Upper lobe of right lung (tissue), 1 donor: ENCODE measurements at places on chromosomes 16 and 17. TPM values are rescaled to one million over a fixed set of nuclear protein-coding genes. Genes with fewer than 3 reads are reported as not detected.

HBQ1 gene
- total RNA-seq: not detected

DNA sequence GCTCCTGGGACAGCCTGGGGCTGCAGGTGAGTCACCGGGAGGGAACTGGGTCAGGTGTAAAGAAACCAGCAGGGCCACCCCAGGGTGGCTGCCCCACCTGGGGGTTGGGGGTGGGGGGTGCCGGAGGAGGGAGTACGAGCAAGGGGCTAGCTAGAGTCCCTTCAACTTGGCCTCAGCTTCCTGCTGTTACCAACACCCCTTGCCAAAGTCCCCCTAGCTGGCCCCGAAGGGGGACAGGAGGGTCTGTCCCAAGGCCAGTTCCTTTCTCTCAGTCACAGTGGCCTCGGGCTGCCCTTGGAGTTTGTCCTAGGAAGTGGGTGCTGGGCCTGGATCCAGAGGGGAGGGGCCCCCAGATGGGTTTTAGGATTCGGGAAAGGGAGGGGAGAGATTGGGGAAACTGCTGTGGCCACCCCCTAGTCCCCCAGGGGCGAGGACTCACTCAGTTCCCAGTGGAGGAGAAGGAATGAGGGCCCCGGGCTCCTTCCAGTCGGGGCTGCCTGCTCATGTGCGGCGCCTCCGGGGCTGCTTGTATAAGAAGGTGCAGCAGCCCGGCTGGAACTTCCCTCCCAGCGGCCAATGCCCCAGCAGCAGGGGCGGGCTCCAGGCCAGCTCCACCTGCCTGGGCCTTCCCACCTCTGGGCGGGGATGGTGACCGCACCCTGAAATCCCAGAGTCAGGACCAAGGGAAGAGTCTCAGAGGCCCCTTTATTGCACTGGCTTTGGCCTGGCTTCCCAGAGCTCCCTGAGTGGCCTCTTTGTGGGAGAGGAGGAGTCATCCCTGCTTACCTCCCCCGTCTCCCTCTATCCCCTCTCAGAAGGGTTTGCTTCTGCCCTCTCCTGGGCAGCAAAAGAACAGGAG lies 7.3 kb downstream of the ARHGAP27 start:
- H3K27ac ChIP-seq: peak overlapping the region; percentile 71
- no peaks in the 10 kb centered on the region for H3K36me3 ChIP-seq
- DNase-seq: peak; percentile 91

DNA sequence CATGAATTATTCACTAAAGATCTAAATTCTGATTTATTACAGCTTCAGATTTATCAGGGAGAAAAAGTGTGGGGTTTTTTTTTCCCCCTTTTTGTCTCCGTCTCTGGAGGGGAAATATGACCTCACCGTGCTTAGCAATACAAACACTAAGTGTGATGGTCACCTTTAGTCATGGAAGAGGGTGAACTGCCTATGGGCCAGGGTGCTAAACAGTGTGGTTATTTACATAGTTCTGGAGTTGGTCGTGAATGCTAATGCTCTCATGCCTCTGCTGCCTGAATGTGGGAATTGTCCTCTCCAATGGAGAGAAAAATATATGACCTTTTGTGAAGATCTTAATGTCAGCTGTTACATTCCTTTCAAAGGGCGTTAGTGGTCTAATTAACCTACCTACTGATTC lies 44.8 kb upstream of the MSI2 start:
- no peaks in the 10 kb centered on the region for H3K27me3 ChIP-seq
- no peak for DNase-seq
- H3K4me1 ChIP-seq: no peaks in the 10 kb centered on the region
- no peak overlapping the region for H3K4me3 ChIP-seq

DNAH17 gene
- total RNA-seq: 2.8 TPM

DNA sequence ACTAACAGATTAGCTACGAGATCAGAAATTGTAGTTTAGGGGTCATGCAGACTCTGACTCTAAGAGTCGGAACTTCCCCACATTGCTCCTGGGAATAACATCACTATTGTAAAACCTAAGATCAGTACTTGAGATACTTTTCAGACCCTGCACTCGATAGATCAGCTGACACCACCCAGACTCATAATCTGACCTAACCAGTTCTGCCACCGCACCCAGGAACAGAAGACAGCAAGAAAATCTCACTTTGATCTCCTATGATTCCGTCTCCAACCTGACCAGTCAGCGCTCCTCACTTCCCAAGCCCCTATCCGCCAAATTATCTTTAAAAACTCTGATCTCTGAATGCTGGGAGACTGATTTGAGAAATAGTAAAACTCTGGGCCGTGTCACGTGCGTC lies 27.2 kb upstream of the ASGR2 start:
- H3K4me1 ChIP-seq: no peaks in the 10 kb centered on the region
- H3K4me3 ChIP-seq: peak overlapping the region; percentile 25
- no peak overlapping the region for H3K27ac ChIP-seq
- peak; percentile 51 for DNase-seq

GRCh38 chr16:70553645-70554044 lies 30.0 kb downstream of the SF3B3 start:
- H3K4me3 ChIP-seq: no peak overlapping the region
- no peaks in the 10 kb centered on the region for H3K4me1 ChIP-seq
- no peak overlapping the region for H3K27ac ChIP-seq
- H3K27me3 ChIP-seq: no peaks in the 10 kb centered on the region

DNA sequence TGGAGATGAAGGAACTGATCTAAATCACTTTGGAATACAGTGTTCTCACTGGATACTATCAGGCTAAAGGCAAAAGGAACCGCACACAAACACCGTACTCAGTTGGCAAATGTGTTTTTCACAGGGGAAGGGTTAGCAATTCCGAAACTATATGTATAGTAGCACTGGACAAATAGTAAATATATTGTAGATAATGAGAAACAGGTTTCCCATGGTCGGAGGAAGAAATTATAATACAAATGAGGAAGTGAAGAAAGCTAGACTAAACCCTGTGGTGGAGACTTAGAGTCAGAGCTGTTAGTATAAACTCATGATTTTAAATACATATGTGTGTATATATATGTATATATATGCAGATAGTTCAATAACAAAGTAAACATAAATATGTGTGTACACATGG lies 414.1 kb upstream of the SALL1 start:
- no peaks in the 10 kb centered on the region for H3K27me3 ChIP-seq
- H3K4me1 ChIP-seq: no peaks in the 10 kb centered on the region
- no peak for DNase-seq
- H3K36me3 ChIP-seq: no peaks in the 10 kb centered on the region
- H3K27ac ChIP-seq: no peak overlapping the region
- H3K4me3 ChIP-seq: no peak overlapping the region

DNA sequence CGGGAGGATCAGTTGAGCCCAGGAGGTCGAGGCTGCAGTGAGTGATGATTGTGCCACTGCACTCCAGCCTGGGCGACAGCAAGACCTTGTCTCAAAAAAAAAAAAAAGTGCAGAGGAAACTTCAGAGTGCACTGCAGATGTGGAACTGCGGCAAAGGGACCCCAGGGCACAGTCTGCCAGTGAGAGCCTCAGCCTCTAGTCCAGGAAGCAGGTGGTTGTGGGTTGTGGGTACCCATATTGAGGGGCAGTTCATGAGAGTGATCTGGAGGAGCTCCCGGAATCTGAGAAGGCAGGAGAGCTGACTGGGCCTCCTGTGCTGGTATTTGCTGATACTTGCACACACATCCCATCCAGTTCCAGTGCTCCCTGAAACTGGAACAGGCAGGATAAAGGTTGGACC lies 13.1 kb downstream of the FOXN1 start:
- no peak for DNase-seq
- H3K4me1 ChIP-seq: no peaks in the 10 kb centered on the region
- no peak overlapping the region for H3K27ac ChIP-seq
- no peaks in the 10 kb centered on the region for H3K36me3 ChIP-seq
- no peak overlapping the region for H3K4me3 ChIP-seq

- H3K4me1 ChIP-seq: peaks cover 11% of the 10 kb centered on the region
- no peaks in the 10 kb centered on the region for H3K36me3 ChIP-seq
- DNase-seq: no peak
- H3K27me3 ChIP-seq: peaks cover 19% of the 10 kb centered on the region
Observed at GRCh38 chr16:85231959-85232358, 119.7 kb upstream of the CIBAR2 start.

DNA sequence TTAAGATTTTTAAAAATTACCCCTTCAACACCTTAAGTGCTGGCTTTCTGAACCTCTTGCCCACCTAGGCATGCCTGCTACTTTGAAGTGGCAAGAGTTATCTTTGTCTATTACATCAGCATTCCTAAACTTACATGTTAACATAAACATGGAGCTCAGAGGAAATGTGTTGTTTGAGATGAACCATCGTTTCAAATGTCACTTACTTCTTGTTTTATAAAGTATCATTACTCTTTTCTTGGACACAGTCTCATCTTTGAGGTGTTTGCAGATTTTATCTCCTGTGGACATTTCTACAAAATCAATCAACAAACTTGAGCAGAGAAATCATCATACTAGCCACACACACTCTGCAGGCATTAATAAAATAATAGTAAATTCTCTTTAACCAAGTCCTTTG lies 184.9 kb downstream of the WWOX start:
- no peaks in the 10 kb centered on the region for H3K36me3 ChIP-seq
- no peaks in the 10 kb centered on the region for H3K27me3 ChIP-seq
- no peaks in the 10 kb centered on the region for H3K4me1 ChIP-seq
- no peak overlapping the region for H3K27ac ChIP-seq
- H3K4me3 ChIP-seq: no peak overlapping the region

- no peaks in the 10 kb centered on the region for H3K27me3 ChIP-seq
- peaks cover 41% of the 10 kb centered on the region for H3K4me1 ChIP-seq
- H3K27ac ChIP-seq: no peak overlapping the region
- peak; percentile 48 for DNase-seq
- H3K4me3 ChIP-seq: no peak overlapping the region
Observed at GRCh38 chr17:17091276-17091675, 49.0 kb downstream of the MPRIP start.

DNA sequence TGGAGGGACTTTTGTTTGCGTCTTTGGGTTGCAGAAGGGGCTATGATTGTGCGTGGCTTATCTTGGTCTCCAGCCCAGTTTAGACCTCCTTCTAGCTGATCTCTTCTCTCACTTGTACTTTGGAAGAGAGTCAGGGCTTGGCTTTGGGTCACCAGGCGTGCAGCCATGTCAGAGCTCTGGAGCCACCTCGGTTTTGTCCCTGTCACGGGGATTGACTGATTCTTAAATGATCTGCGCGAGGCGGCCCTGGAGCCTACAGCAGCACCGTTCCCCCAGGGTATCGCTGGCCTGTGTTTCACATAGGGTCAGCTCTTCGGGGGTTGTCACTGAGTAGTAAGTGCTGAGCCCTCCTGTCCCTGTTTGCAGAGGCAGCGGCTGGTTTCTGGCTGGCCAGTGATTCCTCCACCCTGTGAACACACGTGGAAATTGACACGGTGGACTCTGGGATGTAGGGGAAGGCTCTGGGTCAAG lies 209.8 kb upstream of the CHMP6 start:
- no peak overlapping the region for H3K4me3 ChIP-seq
- no peaks in the 10 kb centered on the region for H3K36me3 ChIP-seq
- peaks cover 39% of the 10 kb centered on the region for H3K4me1 ChIP-seq
- DNase-seq: no peak

- H3K27me3 ChIP-seq: peaks cover 4% of the 10 kb centered on the region
- no peak overlapping the region for H3K27ac ChIP-seq
- DNase-seq: no peak
- no peaks in the 10 kb centered on the region for H3K36me3 ChIP-seq
- no peak overlapping the region for H3K4me3 ChIP-seq
Observed at GRCh38 chr17:34339138-34339770, 17.0 kb upstream of the CCL13 start.

ALOXE3 gene
- not detected for total RNA-seq

TLCD2 gene
- 12.7 TPM for total RNA-seq

IGSF6 gene
- 88.4 TPM for total RNA-seq

MT1A gene
- total RNA-seq: 4.9 TPM

HOXB9 gene
- not detected for total RNA-seq

TBX6 gene
- total RNA-seq: 1.4 TPM

DNA sequence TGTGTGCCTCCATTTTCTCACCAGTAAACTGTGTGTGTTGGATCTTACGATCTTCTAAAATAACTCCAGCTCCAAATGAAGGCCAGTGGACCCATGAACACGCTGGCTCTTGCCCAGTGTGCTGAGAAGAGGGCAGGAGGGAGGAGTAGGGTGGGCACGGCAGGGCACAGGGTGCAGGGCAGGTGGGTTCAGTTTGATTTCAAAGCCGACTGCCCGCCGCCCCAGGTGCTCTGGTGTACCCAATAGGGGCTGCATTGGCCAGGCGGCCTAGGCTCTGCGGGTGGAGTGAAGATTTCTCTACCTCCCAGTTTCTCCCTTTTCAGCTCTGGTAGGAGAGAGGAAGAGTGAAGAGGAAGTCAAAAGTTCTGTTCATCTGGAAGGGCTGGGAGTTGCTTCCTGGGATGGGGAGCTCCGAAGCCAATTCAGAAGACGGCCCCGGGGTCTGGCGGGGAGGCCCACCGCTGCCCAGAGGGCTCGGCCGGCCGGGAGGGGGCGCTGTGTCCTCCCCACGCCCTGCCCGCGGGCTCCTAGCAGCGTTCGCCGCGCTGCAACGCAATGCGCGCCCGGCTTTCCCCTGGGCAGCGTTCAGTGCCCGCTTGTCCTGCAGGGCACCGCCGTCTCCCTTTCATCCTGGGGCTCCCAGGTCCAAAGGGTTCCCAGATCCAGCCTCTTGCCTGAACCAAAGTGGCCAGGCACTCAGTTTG lies 1.1 kb upstream of the CRHR1 start:
- peaks cover 59% of the 10 kb centered on the region for H3K27me3 ChIP-seq
- H3K4me1 ChIP-seq: peaks cover 20% of the 10 kb centered on the region
- no peak overlapping the region for H3K27ac ChIP-seq
- H3K4me3 ChIP-seq: no peak overlapping the region
